ENCODE measurements at places on chromosomes 5 and 9.

GRCh38 chr5:34535433-34535832 lies 120.7 kb upstream of the RAI14 start:
- no peak for DNase-seq

GRCh38 chr9:2674141-2674824 lies 43.0 kb upstream of the KCNV2 start:
- DNase-seq: no peak

DNA sequence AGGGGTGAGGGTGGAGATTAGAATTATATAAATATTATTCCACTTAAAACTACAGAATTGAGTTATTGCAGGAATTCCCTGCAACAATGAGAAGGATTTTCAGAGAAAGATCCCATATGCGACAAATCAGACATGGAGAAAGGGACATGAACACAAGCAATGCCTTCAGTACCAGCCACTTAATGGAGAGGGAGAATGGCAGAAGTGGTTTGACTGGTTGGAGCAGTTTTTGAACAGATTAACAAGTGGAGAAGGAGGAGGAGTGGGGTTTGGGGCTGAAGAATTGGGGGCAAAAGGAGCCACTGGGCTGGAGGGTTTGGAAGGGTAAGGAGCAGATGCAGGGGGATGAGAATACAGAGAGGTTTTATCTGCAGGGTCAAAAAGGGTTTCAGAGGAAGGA lies 620.9 kb upstream of the PTPRD start:
- no peak for DNase-seq

DNA sequence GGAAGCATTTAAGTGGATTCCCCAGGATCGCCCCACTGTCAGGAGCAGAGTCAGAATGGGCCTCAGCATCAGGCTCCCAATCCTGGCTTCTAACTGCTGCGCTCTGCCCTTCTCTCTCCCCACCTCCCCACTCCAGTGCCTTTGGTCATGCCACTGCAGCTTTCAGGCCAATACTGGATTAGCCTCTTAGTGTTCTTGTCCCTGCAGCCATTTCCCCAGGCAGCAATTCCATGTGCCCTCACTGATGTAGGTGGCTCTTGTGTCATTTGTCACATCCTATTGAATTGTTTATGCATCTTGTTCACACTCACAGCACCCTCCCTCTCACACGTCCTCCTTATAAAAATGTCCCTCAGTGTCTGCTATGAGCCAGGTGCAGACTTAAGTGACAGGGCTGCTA lies 544.2 kb upstream of the DAP start:
- DNase-seq: no peak

- DNase-seq: no peak
Measured at GRCh38 chr9:79665369-79665768, 93.6 kb downstream of the TLE4 start.

DNA sequence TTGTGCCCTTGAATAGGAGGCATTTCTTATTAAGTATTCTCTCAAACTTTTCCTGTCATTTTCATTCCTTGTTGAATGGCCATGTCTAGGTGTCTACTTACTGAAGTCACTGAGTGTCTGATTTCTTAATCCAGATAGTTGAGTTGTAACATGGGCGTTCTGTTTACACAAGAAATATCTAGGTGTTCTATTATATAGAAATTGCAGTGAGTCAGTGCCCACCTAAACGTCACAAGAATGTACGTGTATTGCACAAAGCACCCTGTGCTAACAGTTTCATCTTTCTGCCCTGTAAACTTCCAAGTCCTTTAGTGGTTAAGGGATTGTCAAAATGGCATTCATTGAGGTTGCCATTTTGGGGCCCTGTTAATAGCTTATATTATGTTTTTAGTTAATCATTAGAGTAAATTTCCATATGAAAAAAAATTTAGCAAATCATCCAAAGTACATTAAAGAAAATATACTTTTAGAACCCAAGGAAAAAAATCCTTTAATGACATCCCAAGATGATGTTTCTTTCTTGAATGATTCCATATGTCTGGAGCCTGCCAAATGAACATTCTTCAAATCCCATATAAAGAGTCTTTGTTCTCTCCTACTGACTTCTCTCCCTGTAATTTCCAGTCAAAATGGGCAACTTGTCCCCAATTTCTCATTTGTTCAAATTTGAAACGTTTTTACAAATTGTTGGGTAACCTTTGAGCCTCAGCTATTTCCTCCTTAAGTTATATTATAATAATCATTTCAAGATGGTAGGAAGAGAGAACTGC lies 114.2 kb downstream of the GOLPH3 start:
- DNase-seq: no peak

DNA sequence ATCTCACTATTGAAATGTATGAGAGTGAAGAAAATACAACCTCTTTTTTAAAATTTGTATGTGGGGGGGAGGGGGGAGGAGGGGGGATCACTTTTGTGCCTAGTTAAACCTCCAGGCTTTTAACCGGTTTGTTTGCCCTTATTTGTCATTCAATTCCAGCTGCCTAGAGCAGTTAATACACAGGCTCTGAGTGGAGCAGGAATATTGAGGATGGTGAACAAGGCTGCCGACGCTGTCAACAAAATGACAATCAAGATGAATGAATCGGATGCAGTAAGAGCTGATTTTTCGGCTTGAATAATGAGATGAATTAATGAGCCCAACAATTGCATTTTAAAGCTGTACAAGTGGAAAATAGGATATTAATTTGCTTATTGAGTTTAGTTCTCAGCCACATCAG lies 28.7 kb upstream of the SNX24 start:
- no peak for DNase-seq

DNA sequence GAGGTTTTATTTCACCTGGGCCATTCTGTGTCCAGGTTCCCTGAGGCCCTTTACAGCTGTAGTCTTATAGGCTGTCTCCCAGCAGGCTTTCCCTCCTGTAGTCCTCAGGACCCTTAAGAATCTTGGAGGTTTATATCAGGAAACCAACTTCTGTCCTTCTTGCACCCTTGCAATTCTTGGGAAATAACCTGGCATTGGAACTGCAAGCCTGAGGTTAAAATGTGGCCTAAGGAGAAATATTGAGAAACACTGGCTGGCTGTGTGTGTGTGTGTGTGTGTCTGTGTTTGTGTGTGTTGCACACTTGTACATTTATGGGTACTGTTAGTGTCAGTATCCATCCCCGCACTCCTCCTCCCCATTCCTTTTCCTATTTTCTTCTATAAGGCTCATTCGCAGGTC lies 168.9 kb downstream of the PAPPA start:
- no peak for DNase-seq

GRCh38 chr5:124655251-124655917 lies 91.1 kb downstream of the ZNF608 start:
- no peak for DNase-seq

- DNase-seq: no peak
Measured at GRCh38 chr5:120518581-120518980, 54.5 kb downstream of the PRR16 start.

GRCh38 chr5:93280518-93280917 lies 300.5 kb downstream of the NR2F1-AS1 start:
- DNase-seq: no peak

GRCh38 chr5:66469684-66470083 lies 126.5 kb upstream of the MAST4 start:
- DNase-seq: no peak

Measured in skeletal muscle cell (primary cell).